H4 (cell line): ENCODE measurements at places on chromosomes 3 and 15.
A peak's percentile ranks its signal among the peaks of the same experiment; 100 is the strongest.

DNA sequence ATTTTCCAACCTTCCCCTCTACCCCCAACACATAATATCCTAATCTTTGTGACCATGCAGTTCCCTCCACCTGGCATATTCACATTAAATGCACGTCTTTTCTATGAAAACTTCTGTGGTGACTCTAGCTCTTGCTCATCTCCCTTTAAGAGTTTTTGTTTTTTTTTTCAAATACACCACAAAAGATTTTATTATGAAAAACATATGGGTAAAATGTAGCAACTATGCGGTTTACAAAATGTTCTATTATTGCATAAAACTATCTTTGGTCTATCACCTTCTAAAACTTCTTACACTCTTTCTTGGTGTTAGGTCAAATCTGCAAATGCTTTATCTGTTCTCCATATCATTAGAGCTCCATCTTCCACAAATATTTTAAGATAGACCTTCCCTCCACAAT lies 38.6 kb upstream of the ADGRG7 start:
- DNase-seq = no peak

- DNase-seq = no peak
Measured at GRCh38 chr3:143897576-143898295, 49.5 kb upstream of the SLC9A9 start.

DNA sequence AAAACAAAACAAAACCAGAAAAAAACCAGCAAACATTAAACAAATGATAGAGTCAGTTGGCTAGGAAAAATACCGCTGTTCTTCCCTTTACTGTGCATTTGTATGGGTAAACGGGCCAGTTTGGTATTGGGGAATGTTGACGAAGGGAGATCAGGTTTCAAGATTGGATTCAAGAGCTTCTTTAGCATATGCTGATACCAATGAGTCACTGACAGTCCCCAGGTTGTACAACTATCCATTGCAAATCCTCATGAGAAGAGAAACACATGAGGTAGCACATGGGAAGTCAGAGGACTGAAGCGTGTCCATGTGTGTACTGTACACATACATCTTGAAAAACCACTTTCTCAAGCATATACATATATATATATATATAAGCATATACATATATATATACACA lies 25.6 kb downstream of the TIGIT start:
- peak; percentile 58 for DNase-seq

- DNase-seq = no peak
Measured at GRCh38 chr3:21754839-21755238, 3.8 kb upstream of the ZNF385D start.

DNA sequence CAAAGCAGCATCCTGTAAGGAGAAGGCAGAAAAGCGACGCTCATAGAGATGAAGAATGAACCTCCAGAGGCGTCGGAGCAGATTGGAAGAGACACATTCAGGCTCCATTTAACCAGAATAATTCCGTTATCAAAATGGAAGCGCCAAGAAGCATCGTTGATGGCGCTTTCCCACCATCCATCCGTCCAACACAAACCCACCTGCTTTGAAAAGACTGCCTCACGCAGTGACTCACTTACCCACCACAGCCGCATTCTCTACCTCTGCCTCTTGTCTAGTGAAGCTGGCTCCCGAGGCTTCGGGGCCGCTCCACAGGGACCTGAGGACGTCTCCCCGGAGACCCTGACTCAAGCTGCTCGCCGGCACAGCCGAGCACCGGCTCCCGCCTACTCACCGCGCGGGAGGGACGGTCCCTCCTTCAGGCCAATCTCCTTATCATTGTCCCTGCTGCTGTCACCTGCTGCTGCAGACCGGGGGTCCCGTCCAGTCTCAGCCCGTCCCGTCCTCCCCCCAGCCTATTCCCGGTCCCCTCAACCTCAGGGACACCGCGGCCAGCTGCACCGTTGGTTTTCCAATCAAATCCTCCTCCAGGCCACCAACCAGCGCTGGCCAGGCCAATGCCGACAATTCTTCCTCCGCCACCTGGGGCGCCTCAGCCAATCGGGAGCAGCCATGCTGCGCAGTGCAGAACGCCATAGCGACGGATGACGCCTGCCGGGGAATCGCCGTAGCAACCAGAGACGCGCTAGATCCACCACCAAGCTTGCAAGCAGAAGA lies at the start of gene NEK10:
Gene NEK10 (minus strand): TSS at position 553 of the 777 bp plus-strand sequence. CDS start 16,501 bp downstream, outside the sequence.
- DNase-seq = peak; percentile 78

- no peak for DNase-seq
Measured at GRCh38 chr3:53496984-53497383, 2.6 kb downstream of the CACNA1D start.

DNA sequence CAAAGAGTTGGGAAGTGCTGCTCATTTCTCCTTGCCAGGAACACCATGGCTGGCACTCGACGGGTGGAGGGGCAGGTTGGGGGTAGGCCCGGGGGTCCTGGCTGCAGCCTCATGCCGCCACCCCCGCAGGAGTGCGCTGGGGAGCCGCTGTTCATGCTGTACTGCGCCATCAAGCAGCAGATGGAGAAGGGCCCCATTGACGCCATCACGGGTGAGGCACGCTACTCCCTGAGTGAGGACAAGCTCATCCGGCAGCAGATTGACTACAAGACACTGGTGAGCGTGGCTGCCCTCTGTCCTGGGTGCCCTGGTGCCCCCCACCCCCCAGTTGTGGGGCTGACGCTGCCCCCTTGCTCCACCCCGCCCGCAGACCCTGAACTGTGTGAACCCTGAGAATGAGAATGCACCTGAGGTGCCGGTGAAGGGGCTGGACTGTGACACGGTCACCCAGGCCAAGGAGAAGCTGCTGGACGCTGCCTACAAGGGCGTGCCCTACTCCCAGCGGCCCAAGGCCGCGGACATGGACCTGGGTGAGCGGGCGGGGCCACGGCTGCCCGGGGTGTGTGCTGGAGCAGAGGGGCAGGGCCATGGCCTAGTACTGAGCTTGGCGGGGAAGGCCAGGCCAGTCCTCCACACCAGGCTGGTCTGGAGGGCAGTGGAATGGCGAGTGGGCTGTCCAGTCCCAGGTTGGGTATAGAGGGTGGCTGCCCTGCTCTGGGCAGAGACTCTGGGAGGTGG lies 45.1 kb downstream of the PLXNA1 start:
- no peak for DNase-seq

GRCh38 chr3:161745741-161746140 lies 249.1 kb downstream of the OTOL1 start:
- no peak for DNase-seq

DNA sequence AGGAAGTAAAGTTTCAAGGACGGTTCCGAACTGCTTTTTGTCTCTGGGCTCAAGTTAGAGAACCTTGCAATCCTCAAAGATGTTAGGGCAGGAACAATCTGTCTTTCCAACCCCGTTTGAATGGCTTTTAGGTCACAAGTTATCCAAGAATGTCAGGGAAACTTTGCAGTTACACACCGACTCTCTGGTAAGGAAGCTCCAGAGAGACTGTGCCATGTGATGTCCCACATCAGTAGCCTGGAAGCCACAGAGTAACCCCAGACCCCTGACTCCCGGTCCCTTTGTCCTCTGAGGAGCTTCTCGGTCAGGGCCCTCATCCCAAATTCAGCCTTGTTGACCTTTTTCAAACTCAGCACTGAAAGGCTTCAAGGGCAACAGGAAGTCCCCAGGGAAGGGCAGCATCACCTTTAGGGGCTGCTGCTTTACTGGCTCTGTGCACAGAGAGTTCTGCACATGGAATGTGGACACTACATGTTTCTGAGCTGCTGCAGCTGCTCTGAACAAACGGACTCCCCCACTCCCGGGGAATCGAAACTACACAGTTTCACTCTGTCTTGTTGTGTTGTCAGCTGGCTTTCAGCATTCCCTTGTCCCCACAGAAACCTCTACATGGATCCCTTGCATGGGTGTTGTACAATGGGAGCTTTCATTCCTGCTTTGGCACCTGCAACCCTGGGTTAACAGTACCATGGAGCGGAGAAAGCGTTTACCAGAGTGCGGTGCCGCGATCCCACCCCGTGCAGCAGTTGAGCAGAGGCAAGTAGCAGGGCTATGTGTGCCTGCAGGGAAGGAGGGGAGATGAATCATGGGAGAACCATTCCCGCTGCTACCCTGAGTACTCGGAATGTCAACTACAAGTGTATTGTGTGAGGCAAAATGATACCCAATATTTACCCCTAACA lies 408.2 kb upstream of the THBS1 start:
- peak; percentile 71 for DNase-seq
